ENCODE measurements at places on chromosomes 2 and 18.

DNA sequence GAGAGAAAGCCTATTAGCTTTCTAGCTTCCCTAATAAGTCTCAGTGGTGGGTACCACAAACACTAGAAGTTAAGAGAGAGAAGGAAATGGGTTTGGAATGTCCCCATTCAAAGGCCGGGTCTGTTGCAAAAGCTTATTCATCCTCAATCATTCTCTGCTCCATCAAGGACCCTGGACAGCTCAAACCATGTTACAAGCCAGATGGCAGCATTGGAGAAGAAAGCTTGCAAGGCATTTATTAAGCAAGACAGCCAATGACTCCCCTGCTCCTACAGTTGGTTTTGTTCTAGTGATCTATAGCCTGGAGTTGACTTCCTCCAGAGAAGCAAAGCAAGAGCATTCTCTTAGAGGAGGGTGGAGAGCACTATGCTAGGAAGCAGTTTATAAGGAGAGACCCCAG lies 86.9 kb upstream of the LMAN1 start:
- DNase-seq: peak; percentile 69

DNA sequence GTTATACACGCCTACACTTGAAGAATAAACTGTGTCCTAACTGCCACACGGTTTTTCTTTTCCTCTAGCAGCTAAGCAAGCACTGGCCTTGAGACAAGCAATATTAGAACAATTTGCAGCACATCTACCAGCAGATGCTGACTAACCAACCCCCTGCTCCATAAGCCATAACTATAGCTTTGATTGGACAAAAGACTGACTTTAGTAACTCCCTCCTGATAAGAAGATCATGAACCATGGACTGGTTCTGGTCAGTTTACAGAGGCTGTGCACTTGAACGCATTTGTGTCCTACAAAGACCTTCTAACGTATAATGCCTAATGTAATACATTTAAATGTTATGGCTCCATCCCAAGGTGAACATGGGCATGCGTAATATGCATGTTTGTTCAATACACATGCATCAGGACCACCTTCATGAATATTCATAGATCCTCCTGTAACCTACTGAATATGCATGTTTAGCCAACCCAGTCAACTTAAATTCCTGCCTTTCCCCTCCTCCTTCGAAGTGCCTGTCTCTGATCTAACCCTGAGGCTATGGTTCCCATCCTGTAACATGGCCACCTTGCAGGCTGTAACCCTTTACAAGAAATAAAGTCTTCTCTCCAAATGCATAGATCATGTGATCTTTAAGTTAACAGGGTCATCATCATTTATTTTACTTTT lies 26.5 kb downstream of the SLC4A5 start:
- DNase-seq: peak; percentile 11

DNA sequence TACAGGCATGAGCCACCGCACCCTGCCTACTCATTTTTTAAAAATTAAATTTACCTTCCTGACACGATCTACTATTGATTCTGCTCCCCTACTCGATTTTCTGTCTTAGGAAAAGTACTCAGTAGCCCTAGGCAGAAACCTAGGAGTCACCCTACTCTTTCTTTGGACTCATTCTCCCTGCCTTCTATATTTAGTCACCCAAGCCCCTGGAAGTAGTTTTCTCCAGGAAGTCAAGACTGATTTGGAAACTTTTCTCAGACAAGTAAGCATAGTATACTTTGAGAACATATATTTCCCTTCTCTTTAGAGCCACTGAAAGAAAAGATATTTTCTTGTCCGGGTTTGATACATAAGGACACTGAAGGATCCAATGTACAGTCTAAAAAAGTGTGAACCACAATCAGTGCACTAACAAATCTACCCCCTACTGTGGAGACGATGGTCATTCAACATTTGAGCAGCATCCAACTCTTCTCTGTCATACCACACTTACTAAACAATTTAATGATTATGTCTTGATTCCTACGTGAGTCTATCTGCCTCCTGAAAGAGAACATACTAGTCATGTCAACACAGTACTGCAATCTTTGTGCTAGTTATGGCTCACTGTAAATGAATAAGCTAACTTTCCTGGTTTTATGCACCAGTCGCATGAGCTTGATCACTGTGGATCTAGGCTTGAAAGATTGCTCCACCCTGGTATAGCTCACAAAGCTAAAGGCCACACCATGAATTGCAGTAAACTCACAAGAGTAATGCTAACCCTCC lies 19.8 kb downstream of the YWHAQ start:
- no peak for DNase-seq

DNA sequence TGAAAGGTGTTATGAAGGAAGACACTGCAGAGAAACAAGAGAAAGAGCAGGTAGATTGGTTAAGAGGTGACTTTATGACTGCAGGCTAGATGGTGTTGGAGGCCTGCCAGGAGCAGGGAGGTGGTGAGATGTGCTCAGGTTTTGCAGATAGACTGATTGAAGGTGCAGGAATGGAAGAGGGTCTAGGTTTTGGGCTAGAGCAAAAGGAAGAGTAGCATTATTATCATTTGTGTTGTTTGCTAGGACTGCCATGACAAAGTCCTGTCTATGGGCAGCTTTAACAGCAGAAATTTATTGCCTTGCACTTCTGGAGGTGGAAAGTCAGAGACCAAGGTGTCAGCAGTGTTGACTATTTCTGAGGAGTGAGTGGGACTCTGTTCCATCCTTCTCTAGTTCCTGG lies 172.9 kb upstream of the SOX11 start:
- no peak for DNase-seq

DNA sequence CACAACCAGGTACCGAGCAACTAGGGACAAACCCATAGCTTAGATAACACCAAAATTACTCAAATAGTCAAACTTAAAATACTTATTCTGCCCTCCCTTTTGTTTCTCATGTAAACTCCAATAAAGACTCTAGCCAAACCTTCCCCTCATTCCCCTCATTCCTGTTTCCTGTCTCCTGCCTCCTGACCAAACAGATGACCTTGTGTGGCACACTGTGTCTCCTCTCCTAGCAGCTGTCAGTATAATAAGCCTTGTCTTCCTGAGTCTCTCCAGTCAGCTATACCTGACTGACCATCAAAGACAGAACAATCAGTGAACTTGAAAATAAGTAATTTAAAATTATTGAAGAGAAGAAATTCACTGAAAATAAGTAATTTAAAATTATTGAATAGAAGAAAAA lies 14.3 kb downstream of the SULT1C4 start:
- DNase-seq: no peak

DNA sequence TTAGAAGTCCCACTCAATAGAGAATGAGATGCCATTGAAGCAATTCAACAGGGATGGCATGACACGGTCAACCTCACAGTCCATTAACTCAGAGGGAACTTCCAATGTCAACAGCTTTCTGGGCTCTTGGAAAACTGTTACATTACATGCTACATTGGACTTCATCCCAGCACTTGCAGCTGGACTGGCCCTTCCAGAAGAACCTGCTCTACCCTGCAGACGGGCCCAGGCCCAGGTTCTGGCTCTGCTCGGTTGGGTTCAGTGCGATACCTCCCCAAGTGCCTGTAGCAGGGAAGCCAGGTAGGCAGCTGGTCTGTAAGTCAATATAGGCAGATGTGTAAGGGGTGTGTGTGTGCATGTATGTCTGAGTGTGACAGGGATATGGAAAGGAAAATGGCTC lies 12.9 kb downstream of the LAMA1 start:
- no peak for DNase-seq

GRCh38 chr18:80002468-80002867 lies 14.1 kb upstream of the TXNL4A start:
- DNase-seq: no peak

DNA sequence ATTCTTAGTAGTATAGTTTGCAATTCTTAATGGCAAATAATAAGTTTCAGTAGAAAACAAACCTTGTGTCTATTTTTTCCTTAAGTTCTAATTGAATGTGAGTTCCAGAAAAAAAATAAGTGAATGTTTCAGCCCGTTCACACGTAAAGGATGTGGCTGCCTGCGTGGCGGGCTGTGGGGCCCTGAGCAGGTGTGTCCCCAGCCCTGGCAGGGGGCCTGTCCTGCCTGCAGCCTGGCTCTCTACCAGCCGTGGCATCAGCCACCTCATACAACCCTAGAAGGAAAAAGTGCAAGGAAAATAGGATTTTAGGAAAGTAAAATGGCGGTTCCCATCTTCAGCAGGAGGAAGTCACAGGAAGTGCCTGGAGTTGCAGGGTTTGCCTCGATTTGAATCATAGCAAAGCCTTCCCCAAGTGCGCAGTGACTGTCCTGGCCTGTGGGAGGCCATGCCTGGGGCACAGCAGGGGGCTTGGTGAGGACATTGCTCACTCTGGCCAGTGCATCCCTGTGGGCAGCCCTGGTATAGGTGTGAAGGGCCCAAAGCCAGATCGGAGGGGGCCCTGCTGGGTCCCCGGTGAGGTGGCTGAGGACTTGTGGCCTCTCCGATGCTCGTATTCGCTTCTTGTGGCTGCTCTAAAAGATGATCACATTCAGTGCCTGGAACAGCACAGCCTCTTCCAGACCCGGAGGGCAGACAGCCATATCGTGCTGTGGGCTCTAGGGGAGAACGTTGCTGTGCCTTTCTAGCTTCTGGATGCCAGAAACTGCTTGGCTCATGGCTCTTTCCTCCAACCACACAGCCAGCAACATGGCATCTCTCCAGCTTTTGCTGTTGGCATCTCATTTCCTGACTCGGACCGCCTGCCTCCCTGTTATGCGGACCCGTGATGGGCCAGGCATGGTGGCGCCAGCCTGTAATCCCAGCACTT lies 12.6 kb downstream of the DTYMK start:
- DNase-seq: no peak

DNA sequence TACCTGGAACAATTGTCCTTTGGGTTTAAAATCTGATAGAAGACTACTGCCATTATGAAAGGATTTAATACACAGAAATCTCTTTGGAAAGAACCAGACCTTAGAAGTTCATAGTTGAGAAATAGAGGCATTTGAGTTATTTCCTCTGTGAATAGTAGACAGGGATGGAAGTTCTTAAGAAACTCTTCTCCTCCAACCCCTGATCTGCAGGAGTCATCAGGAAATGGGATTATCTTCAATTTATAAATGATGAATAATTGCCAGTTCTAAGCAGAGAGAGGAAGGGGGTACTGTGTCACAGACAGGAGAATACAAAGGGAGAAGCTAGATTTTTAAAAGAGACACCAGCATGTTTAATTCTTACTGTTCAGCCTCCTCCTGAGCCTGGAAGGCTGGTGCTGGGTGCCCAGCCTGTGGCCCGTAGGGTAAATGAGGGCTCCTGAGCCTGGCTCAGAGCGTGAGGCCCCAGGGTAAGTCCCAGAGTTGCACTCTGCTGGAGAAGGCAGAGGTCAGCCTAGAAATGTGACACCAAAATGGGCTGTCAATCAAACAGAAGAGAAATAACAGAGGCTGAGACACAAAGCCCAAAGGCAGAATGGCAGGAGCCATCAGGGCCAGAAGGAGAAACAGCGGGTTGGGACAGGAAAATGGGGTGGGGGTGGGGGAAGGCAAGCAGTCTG lies 58.2 kb upstream of the PKDCC start:
- DNase-seq: peak; percentile 89

DNA sequence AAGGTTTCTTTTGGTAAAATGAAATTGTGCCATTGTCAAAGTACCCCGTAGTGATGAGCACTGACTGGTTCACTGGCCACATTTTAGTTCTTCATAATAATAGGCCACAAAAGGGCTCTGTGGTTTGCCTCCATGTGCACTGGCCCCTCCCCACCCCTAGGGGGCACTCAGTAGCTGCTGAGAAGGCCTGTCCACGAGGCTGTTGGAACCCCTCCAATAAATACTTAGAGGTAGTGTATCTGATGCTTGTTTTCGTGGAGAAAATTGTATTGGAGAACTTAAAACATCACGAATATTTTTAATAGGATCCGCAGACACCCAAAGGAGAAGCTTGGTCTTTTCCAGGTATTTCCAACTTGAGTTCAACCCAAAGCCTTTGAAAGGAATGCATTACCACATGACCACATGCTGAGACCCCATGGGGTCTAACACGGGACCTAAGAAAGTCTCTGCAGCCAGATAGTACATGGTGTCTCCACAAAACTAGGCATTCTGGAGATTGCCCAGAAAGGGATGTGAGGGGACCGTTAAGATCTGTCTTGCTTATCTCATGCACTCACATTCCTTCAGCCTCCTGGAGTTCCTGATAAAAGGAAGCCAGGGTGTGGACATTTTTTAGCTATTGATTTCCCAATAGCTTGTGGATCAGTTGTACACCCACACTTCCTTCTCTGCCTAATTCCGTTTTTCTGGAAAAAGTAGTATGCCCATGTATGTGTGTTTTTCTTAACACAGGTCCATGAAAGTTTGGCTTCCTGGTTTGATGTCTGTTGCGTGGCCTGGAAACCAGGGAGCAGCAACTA lies 28.5 kb upstream of the NOSTRIN start:
- peak; percentile 79 for DNase-seq

DNA sequence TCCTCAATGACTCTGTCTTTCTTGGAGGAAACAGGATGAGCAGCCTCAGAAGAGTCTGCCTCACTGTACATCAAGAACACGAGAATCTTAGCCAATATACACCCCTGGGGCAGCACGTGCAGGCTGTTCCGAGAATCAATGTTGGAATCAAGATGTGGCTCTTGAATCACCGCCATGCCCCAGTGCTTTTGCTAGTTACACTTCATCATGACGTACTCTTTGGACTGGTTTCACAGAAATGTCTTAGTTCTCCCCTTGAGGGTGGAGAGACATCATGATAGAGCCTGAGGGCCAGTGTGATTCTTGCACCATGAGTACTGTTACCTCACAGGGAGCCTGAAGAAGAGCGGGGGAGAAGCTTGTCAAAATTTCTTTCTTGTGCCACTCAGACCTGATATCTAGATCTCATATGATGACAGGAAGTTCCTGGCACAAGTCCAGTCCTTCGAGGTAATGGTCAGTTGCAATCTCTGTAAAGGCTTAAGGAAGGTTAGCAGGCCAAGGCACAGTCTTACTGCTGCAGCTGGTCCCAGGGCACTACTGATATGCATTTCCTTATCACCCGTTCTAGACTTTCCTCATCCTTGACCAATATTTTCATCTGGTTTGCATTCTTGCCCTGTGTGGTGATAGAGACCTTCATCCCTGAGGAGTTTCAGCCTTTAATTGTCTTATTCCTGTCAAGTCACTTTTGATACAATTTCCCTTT lies 28.2 kb upstream of the STAT4 start:
- peak; percentile 18 for DNase-seq

DNA sequence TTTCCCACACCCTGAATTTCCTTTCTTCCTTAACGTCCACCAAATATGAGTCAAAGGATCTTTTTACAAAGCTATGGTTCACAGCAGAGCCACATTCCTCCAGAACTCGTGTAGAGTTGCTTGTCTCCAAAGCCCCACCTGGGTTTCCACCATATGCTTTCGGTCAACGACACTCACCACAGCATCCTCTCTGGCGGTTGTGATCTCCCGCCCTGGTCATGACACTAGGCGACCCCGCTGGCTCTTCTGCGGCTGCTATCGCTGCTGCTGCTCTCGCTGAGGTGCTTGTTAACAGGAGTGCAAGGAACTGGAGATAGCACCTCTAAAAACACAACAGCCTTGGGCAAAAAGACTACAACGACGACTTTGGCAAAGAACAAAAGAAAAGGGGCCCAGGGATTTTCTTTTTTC lies 340 bp downstream of the SLC40A1 start:
- DNase-seq: peak; percentile 15

- no peak for DNase-seq
Measured at GRCh38 chr18:23887493-23887892, 127.1 kb upstream of the TTC39C start.
